ENCODE measurements at places on chromosomes 3 and 15. TPM values are rescaled to one million over a fixed set of nuclear protein-coding genes. Genes with fewer than 3 reads are reported as not detected.
A peak's percentile ranks its signal among the peaks of the same experiment; 100 is the strongest.

DNA sequence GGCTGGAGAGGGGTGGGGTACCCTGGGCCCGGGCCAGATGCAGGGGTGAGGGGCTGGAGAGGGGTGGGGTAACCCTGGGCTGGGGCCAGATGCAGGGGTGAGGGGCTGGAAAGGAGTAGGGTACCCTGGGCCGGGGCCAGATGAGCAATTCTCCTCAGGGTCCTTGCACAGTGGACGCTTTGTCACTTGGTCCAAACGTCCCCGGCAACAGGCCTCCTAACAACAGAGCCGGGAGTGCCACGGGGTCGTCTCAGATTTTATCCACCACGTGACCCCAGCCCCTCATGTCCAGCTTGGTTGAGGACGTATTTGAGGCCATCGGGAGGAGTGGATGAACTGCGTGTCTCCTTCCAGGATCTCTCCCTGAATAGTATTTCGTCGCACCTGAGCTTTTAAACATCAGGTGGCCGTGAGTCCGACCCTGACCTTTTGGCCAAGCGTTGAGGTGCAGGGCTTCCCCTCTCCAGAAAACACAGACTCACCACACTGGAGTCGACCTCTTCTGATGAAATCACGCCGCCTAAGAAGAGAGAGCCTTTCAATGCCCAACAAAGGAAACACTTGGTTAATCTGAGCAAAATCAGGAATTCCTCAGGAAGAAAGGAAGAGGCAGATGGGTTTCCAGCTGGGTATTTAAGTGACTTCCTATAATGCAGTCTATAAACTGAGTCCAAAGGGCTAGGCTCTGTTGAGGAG is 12.8 kb upstream of the LRRC15 start:
- H3K27me3 ChIP-seq, result peaks cover 37% of the 10 kb centered on the region
- no peaks in the 10 kb centered on the region for H3K4me1 ChIP-seq
- no peak overlapping the region for H3K4me3 ChIP-seq
- H3K36me3 ChIP-seq, result no peaks in the 10 kb centered on the region
- DNase-seq, result no peak
- no peak overlapping the region for H3K27ac ChIP-seq

DNA sequence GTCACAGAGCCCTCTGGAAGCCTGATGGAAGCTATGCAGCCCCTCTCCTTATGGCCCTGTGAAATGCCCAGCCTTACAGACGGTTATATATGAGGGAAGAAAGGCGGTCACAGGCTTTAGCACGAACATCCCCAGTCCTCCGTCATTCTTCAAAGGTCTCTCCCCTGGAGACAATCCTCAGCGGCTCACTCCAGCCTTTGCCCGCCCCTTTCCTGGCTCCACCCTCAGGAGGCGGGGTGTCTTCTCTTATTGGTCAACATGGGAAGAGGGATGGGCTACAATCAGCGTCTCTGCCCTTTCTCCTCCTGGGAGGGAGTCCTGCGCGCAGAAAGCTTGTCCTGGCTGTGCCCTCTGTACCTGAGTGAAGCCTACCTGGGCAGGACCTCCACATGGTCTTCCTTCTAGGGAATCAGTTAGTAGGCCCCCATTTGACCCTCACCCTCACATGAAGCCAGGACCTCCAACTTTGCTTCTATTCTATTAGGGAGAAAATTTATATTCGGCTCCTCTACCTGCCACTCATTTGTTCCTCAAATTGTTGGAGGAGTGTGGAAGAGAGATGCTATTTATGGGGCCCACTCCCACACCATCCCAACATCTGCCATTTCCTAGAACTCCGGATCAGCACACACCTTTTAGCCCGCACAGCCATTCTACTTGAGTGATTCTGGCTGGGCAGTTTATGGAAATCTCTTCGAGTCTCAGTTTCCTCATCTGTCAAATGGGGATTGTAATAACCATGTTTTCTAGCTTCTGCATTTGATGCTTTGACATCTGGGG is 112.9 kb upstream of the SLC6A11 start:
- no peaks in the 10 kb centered on the region for H3K36me3 ChIP-seq
- DNase-seq, result no peak
- H3K27me3 ChIP-seq, result peaks cover 37% of the 10 kb centered on the region
- no peak overlapping the region for H3K27ac ChIP-seq

DNA sequence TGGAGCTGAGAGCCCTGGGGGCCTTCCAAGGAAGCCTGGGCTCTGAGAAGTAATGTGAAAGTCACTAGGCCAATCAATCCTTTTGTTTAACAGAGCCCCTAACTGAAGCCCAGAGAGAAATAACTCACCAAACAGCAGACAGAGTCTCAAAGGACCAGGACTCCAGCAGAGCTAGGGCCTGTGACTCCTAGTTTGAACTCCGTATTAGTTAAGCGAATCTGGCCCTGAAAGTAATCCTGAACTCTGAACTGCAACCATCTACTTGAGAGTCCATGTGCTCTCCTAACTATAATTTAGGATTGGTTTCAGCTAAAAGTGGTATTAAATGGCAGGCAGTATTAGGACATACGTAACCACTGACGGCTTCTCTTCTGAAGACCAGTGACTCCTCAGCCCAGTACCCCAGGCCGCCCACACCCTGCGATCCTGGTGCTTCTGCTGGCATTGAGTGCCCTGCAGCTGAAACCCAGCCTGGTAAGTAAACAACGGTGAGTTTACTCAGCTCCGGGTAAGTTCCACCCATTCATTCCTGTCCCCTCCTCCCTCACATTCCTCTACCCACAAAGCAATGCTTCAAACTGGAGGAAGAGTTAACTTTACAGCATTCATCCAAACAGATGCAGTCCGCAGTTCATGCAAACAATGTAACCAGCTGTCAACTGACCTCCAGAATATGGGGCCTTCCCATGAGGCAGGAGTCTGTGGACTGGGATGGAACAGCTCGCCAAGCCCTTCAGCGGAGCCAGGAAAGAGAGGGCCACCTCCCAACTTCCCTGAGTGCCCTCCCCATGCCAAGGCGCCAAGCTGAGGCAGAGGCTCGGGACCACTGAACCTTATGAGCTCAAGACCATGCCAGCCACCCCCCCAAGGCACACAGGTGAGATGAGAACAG is 7.3 kb downstream of the MYO5C start:
- no peaks in the 10 kb centered on the region for H3K36me3 ChIP-seq
- H3K4me1 ChIP-seq, result peaks cover 30% of the 10 kb centered on the region
- DNase-seq, result peak; percentile 83
- no peaks in the 10 kb centered on the region for H3K27me3 ChIP-seq

DNA sequence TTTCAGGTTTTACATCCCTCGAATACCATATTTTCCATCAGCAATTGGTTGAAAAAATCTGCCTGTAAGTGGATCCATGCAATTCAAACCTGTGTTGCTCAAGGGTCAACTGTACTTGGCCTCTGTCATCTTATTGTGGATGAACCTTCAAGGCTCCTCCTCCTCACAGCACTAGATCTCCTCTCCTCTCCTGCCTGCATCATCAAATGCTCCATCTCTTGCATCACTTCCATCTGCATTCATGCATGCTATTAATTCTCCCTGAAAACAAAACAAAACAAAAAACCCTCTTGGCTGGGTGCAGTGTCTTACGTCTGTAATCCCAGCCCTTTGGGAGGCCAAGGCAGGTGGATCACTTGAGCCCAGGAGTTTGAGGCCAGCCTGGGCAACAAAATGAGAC is 10.1 kb downstream of the BCL2L10 start:
- H3K27me3 ChIP-seq, result no peaks in the 10 kb centered on the region
- DNase-seq, result no peak
- H3K4me3 ChIP-seq, result no peak overlapping the region
- no peaks in the 10 kb centered on the region for H3K4me1 ChIP-seq
- no peaks in the 10 kb centered on the region for H3K36me3 ChIP-seq

- no peaks in the 10 kb centered on the region for H3K4me1 ChIP-seq
- H3K36me3 ChIP-seq, result no peaks in the 10 kb centered on the region
- no peak for DNase-seq
- no peak overlapping the region for H3K4me3 ChIP-seq
- H3K27me3 ChIP-seq, result no peaks in the 10 kb centered on the region
Measured at GRCh38 chr3:114405202-114405990, 111.6 kb downstream of the TIGIT start.

DNA sequence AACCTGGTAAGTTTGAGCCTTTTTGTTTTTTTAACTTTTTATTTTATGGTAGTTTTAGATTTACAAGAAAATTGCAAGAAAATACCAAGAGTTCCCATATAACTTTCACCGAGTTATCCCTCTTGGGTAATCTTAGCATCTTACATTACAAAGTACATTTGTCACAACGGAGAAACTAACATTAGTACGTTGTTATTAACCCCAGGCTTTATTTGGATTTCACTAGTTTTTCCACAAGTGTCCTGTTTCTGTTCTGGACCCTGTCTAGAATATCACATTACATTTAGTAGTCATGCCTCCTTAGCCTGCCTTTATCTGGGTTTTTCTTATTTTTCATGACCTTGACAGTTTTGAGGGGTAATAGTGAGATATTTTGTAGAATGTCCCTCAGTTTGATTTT is 53.5 kb upstream of the KPNA4 start:
- DNase-seq, result no peak
- no peak overlapping the region for H3K4me3 ChIP-seq
- H3K27me3 ChIP-seq, result no peaks in the 10 kb centered on the region
- no peak overlapping the region for H3K27ac ChIP-seq

GRCh38 chr15:77786956-77787355 is 154.2 kb upstream of the LINGO1 start:
- no peak overlapping the region for H3K4me3 ChIP-seq
- no peaks in the 10 kb centered on the region for H3K36me3 ChIP-seq
- no peaks in the 10 kb centered on the region for H3K4me1 ChIP-seq
- no peak for DNase-seq

CCR2 gene
- total RNA-seq, result not detected

FES gene
- total RNA-seq, result 13.8 TPM
